ENCODE measurements at places on chromosomes 16 and 17.

- DNase-seq = no peak
These were observed 67.1 kb downstream of the MGAT5B start for GRCh38 chr17:76935331-76935730.

- DNase-seq = peak; percentile 57
These were observed 7.9 kb upstream of the NAGPA start for GRCh38 chr16:5041600-5042133.

- DNase-seq = no peak
These were observed 11.2 kb downstream of the CHD9NB start for GRCh38 chr16:53041320-53042051.

DNA sequence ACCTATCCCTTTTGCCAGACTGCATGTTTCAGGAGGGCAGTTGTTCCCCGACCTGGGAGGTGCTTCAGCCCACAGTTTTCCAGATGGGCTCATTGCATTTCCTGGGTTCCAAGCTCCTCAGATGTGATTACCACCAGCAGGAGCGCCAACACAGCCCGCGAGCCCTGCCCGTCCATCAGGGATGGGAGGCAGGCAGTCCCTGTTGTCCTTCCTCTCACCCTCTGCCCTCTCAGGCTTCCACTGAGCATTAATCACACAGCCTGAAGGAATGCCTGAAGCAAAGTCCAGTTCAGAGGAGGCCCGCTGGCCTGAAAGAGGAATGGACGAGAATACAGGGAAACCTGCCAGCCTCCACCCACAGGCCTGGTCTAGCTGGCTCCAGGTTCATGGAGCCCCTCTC is 256.3 kb upstream of the SDK2 start:
- no peak for DNase-seq

- peak; percentile 99 for DNase-seq
These were observed 1.3 kb downstream of the SPATA2L start for GRCh38 chr16:89700100-89700648.

DNA sequence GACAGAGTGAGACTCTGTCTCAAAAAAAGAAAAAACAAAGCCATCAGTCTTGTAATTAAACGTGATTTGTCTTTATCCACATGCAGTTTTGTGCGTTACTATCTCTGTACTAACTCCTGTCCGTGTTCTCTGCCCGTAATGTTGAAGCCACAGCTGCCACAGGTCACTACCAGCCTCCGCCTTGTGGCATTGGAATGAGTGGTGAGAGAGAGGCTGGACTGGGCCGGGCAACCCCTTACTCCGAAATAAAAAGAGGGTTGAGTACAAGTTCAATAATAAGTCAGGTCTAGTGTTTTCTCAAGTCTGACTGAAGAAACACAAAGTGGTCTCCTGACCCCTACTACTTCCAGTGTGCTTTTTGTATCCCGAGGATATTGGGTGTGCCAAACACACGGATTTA is 5.4 kb downstream of the DNAJA3 start:
- no peak for DNase-seq

- DNase-seq = no peak
These were observed 8.5 kb downstream of the EFCAB13 start for GRCh38 chr17:47332287-47332686.

DNA sequence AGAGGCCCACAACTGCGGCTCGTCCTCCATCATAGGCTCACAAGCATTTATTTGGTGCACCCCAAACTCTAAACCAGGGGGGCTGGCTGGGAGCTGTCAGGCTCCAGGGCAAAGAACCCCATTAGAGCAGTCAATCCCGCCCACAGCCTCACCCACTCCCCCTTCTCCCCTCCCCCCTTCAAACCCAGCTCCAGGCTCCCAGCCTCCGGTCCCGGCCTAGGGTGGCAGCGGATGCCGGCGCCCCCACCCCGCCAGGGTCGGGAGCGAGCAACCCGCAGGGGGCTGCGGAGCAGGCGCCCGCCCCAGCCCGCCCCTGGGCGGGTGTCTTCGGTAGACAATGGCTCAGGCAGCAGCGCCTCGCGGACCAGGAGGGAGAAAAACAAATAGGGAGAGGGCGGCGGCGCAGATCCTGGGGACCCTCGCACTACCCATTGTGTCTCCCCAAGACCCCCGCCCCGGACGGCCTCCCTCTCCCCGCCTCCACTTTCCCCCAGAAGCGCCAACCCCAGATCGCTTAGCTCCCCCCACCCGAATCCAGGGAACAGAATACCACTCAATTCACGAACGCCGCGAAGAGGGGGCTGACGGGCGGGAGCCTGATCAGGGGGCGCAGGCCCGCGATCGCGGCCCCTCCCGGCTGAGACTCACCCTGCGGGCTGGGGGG is 572 bp downstream of the FAM171A2 start:
- peak; percentile 57 for DNase-seq

DNA sequence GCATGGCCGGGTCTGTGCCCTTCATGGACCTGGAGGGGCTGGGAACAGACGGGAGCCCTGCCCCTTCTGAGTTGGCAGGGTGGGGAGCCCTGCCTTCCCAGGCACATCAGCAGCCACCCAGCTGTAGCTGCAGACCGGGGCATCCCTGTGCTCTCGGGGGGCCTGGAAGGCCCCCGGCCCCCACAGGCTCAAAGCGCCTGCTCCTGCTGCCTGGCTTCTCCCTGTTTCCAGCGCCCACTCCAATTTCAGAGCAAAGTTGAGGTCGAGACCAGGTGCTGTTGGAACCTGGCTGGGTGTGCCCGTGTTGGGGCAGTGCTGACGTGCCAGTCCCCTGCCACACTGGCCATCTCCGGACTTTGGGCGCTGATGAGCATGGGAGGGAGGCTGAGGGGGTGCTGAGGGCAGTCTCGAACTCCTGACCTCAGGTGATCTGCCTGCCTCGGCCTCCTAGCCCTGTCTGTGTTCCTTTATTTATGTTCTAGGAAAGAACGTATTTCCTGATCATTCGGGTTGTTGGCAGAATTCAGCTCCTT is 4.9 kb upstream of the PRSS27 start:
- no peak for DNase-seq

- no peak for DNase-seq
These were observed 13.6 kb downstream of the RHOT1 start for GRCh38 chr17:32155896-32156295.

- DNase-seq = peak; percentile 42
These were observed 1.7 kb upstream of the SLC16A11 start for GRCh38 chr17:7045492-7046126.

GRCh38 chr17:73514146-73514863 is 129.9 kb downstream of the SDK2 start:
- DNase-seq = no peak

DNA sequence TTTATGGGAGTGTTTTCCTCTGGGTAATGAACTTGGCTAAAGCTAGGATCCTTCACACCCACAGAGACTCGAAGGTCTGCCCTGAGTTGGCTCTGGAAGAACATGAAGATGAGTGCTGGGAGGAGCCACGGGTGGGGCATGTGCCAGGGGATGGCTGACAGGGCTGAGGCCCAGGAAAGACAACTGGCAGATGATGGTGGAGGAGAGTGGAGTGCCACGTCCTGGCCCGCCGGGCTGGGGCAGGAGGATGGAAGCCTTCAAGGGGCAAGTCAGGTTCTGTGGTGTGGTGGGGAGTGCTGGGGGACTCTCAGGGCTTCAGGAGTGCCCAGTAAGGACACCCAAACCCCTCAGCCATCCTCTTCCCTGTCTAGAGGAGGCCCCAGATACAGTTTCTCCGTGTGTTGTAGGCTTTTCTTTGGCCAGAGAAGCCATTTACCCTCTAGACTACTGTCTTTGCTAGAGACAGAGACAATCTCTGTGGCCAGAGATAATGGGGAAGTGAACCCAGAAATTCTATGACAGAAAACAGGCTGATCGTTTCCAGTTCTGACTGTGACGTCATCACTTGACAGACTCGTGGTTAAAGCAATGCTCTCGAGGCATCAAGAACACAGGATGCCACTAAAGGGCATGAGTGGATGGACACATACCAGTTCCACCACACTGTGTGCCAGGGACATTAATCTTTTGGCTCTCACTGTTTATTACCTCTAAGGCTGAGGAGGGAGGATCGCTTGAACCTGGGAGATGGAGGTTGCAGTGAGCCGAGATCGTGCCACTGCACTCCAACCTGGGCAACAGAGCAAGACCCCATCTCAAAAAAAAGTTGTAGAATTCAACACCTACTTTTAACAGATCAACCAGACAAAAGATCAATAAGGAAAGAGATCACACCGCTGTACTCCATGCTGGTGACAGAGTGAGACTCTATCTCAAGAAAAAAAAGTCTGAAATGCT is 18.6 kb upstream of the SLC5A10 start:
- no peak for DNase-seq

DNA sequence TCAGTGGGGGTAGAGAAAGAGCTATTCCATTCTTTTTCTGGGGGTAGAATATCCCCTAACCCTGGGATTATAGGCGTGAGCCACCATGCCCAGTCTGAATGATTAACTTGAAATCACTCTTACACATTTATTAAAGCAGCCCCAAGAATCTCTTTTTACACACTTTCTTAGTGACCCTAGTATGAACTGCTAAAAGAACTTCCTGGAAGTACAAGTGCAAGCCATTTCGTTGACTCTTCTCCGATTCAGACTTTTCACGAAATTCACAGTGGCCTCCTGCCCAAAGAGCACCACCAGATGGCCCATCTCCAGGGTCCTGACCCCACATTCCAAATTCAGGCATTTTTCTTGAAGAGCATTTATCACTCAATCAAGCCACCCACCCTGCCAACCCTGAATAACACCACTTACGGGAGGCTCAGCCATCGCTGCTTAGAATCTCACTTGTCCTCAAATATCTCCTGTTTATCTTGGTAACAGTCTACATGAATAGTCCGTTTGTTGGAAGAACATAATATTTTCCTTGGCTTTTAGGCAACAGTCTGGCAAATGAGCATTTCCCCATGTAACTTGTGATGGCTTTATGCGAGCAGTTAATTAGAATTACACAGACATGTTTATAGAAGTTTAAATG is 28.0 kb downstream of the ZNF423 start:
- DNase-seq = peak; percentile 43

DNA sequence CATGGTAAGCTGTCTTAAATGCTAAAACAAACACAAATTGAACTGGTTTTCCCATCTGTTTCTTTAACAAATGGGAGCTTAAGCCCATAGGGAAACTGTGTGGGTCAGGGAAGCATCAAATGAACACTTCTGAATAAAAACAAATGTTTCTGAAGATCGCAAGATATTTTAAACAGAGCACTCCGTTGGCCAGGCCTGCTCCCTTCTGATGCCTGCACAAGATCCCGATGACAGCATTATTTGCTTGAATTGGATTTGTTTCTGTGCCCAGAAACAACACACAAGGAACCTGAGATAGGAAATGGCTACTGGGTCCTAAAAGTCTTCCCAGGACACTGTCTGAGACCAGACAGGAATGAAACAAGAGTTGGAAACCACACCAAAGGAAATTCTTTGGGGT is 425.8 kb upstream of the ZFHX3 start:
- no peak for DNase-seq

DNA sequence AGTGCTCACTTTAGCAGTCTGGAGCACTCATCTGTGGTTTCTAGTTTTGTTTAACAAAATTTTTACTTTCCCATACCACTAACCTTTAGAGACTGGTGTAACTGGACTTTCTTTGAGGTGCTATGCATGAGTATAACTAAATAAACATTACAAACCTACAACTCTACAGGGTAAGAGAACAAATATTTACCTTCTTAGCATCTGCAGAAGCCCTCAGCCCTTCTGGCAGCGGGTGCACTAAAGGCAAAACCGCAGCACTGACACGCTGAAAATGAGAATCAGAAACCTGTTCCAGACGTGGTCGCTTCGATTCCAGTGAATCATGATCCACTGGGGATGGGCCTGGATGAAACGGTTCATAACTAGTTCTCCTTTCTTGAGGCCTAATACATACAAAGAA is 43.7 kb downstream of the NCOR1 start:
- DNase-seq = no peak

GRCh38 chr16:20074099-20074991 is 655 bp upstream of the GPR139 start:
- no peak for DNase-seq

DNA sequence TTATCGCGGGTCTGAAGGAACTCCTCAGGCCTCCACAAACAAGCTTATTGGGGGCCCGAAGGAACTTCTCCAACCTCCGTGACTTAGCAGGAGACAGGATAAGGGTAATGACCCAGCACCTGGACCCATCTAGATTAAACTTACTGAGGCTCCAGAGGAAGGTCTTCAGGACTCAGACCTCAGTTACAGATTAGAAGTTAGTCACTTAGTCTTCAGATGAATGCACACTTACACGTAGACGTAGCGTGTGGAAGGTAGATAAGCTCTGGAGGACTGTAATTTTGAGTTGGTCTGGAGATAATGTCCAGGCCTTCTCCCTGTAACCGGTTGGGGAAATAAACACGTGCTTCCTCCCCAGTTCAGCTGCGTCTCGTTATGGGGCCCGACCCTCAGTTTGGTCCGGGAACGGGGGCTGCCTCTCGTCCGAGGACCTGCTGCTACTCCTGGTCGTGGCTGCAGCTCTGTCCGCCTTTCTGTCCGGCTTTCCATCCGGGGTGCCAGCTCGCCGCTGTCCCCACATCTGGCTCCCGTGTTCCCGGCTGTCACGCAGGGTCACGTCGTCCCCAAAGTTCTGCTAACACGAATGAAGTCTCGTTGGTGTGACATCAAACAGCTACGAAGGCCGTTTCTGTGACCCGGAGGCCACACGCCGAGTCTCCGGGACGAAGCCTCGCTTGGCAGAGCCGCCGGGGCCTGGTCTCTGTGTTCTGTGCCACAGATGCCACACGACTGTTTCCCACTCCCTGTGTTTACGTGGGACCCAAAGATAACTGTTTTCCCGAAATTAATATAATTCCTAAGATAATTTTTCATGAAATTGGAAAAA is 11.8 kb upstream of the SECTM1 start:
- no peak for DNase-seq

DNA sequence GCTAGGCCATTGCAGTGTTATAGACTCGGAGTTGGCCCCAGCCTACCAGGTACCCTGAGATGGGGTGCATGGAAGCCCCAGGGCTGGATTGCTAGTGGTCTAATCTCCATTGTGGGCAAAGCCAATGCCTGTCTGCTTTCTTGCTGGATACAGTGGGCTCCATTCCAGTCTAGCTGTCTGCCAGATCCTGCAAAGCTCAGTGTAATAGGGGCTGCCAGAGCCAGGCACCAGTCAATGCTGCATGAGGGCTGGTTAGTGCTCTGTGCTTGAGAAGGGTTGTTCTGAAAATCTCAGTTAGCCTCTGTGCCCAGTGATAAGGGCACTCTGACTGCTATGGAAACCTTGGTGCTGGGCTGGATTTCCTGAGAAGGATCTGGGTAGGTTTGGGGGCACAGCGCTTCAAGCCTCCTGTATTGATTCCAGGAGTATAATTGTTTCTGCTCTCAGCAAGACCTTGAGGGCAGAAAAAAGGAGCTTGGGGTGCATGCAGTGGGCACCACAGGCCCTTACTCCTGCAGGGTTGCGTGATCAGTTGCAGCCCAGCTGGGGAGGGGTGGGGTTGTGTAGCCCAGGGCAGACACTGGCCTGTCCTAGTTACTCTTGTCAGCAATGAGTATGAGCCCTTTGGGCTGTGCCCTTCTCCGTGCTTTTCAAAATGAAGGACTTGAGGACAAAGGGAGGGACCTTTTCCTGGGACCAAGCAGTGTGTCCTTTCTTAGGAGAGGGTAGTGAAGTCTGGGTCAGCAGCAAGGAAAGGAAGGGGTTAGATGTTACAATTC is 19.0 kb downstream of the SMPD3 start:
- DNase-seq = no peak

- no peak for DNase-seq
These were observed 9.7 kb upstream of the PIK3R5 start for GRCh38 chr17:8975091-8975725.

Data from kidney (tissue), 22 donors.